ENCODE measurements at places on chromosomes 3 and 15.
A peak's percentile ranks its signal among the peaks of the same experiment; 100 is the strongest.

DNA sequence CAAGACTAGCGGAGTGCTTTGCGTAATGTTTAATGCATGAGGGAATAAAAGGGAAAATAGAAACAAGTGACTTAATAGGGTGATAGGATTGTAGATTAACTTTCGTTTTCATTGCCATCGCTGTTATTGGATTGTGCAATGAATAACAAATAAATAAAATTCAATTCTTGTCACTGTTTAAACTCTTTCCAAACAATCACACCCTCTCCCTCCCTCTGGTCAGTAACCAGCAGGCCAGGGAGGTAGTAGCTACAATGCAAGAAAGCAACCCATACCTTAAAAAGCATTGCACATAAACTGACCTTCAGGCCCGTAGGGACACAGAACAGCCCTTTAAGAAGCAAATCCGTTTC lies 705 bp upstream of the TFRC start:
- no peak for DNase-seq

- DNase-seq = no peak
These were observed 1.6 kb upstream of the CHST13 start for GRCh38 chr3:126522363-126522788.

DNA sequence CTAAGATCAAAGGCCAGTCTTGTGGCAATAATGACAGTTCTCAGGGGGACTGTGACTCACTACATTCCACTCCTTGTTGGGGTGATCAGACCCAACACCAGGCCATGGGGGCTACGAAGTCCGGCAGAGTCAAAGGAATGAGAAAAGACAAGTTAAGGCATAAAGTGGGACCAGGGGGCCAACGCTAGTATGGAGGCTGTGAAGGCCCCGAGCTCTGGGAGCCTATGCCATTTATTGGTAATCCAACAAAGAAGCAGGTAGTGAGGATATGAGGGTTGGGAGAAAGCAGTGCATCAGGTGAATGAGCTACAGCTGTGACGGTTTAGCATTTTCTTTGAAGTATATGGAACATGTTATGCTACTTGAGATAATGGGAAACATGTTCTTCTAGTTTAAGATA lies 104.4 kb upstream of the C2CD4B start:
- DNase-seq = no peak

DNA sequence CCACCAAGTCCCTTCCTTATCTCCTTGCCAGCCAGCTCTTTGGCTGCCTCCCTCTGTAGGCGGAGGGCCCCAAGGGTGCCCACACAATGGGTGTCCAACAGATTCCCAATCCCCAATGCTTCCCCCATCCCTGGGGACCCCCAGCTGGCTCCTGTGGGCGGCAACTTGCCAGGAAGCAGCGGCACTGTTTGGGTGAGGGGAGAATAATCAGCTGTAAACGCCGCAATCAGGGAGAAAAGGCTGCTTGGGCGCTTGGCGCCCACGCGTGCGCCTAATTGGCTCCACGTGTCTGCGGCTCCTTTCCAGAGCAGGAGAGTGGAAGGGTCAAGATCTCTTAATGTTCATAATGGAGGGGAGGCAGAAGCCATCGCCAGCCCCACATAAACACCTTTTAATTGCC lies 67.9 kb upstream of the TMEM115 start:
- DNase-seq = no peak

GRCh38 chr3:81363816-81364215 lies 397.6 kb downstream of the GBE1 start:
- DNase-seq = no peak

GRCh38 chr3:89957451-89957850 lies 850.0 kb downstream of the EPHA3 start:
- no peak for DNase-seq

GRCh38 chr15:63323798-63324563 lies 46.6 kb downstream of the APH1B start:
- no peak for DNase-seq

- no peak for DNase-seq
These were observed 123.0 kb downstream of the ASB7 start for GRCh38 chr15:100725121-100726069.

DNA sequence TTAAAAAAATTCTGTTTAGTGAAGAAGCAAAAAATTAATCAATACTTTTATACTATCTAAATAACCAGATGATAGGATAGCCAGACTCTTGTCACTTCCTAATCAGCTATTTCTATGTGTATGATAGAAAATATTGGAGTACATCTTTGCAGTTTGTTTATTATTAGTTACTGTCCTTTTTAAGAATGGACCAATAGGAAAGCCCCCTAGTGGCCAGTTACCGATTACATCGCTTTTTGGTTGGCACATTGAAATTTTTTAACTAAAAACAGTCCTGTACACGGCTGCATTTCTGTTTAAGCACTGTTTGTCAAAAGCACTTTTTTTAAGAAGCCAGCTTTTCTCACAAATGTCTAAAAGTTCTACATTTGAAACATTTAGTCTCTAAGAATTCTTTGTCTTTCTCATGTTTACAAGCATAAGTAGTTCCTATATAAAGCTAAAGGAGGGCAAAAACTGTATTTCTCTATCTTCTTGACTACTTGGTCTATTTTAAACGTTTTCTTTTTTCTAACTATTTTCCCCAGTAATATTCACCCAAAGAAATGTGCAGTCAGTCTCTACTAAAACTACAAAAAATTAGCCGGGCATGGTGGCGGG lies 253.2 kb upstream of the LRTM1 start:
- DNase-seq = no peak

GRCh38 chr3:70550723-70551319 lies 238.4 kb upstream of the MDFIC2 start:
- peak; percentile 36 for DNase-seq

Data from stimulated activated CD8-positive, alpha-beta memory T cell treated with anti-CD3 and anti-CD28 coated beads, Interleukin-7, amount 100 ng/mL, for 1 hour (primary cell).